ENCODE measurements at places on chromosomes 2 and 18.

- no peak for DNase-seq
These were observed 481.4 kb downstream of the CDH2 start for GRCh38 chr18:27695503-27695902.

DNA sequence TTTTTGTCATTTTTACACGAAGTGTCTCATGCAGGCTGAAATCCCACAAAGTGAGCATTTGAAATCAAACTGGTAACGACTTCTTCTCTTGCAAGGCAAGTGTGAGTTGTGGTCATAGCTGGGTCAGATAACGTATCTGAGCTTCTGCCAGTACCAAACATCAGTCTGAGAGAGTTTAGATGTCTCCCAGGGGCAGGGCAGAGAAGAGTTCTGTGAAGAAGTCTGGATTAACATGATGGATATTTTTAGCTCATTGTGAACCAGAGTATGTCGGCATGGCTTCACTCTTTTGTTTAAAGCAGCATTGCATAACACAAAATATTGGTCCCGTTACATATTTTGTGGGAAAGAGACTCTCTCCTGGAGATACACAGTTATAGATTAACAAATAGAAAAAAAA, 655.5 kb upstream of the KLHL29 start:
- no peak for DNase-seq

GRCh38 chr2:178295115-178295514, 100.8 kb downstream of the OSBPL6 start:
- no peak for DNase-seq

GRCh38 chr2:4415171-4415570, 711.8 kb downstream of the DCDC2C start:
- DNase-seq: no peak

GRCh38 chr18:77066689-77067088, 65.9 kb downstream of the MBP start:
- DNase-seq: no peak

DNA sequence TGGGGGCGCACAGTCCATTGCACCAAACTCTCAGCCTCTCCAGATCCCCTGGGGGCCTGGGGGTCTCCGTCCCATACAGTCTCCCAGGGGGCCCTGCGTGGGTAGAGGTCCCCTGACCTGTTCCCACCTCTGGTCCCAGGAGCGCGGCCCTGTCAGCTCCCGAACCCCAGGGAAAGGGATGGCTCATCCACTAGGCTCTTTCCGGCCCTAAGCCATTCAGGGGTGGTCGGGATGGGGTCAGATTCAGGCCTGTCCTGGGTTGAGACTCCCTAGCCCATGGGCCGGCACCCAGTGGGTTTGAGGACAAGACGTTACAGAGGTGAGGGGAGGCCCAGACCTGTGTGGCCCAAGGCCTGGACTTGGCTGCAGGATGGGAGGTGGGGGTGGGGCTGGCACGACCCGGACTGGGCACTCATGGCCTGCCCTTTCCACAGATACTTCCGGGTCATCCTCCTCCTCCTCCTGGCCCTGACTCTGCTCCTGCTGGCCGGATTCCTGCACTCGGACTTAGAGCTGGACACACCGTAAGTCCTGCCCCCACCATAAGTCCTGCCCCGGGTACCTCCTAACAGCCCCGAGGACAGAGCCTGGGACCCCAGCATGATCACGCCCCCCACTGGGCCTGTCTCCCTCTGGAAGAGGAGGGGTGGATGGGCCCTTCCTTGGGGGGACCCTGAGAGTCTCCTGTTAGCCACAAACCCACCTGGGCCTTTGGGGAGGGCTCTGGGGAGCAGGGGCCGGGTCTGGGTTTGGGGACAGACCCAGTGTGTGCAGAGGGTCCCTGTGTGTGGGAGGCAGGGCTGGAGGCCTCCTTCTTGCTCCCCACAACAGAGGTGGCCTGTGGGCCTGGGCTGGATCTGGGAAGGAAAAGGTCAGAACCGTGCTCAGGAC, 10.1 kb upstream of the NEU4 start:
- DNase-seq: no peak

DNA sequence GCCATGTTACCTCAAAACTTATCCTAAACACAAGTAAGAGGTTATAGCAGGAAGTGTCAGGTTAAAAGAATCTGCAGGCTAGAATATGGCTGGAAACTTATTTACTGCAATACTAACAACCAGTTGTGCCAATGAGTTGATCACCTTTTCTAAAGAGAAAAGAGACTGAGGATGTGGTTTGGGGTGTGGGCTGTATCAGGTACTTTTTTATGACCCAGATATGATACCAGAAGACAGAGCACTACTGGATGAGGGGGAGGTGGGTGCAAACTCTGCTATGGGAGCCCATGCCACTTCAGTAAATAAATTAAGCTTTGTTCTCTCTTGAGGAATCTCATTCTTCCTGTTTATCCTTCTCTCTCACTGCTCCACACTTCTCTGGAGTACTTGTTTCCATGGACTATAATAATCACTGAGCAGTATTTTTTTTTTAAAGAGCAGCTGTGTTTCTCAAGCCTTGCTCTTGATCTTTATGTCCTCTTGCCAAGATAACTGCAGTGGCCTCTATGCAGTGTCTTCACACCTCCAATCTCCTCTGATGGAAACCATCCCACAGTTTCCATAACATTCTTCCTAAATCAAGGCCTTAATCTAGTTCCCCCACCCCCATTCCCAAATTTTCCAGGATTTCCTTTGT, 51.2 kb upstream of the NOSTRIN start:
- no peak for DNase-seq

DNA sequence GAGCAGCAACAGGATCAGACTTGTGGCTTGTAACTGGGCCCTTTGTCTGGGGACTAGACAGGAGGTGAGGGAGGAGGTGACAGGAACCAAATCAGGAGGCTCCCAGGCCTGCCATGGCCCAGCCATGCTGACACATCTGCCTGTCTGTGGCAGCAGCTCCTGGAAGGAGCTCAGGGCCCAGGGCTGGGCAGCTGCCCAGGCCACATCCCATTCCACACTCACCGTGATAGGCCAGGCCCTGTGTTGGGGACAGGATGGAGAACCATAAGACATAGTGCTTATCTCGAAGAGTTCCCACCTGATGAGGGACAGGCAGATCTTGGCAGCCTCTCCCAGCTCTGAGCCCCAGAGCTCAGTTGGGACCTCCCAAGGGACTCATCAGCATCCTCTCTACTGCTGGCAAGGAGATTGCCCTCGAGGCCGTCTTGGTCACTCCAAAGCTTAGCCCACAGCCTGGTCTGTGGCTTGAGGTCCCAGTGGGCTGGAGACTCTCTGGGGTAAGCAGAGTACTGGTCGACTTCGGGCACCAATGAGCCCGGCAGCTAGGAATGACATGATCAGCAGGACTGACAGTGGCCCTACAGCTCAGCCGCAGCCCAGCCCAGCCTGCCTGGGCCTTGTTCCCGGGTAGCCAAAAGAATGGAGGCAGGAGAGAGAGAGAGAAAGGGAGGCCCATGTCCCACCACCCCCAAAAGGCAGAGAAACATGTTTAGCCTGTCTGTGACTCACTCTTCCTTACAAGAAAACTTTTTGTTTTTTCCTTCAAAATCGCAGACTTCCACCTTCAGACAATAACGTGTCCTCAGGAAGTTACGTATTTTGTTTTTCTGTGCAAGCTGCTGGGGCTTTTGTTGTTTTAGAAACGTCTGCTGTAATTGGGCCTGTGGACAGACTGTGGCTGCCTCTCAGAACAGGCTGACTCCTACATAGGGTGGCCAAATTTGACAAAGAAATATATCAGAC, 82.1 kb downstream of the HS1BP3 start:
- no peak for DNase-seq

- DNase-seq: no peak
These were observed 262.3 kb downstream of the TRIB2 start for GRCh38 chr2:12979066-12979465.

GRCh38 chr2:65070172-65070830, 14.1 kb downstream of the CEP68 start:
- DNase-seq: no peak

GRCh38 chr2:187988348-187988747, 303.3 kb upstream of the GULP1 start:
- no peak for DNase-seq

GRCh38 chr18:49321797-49322461, 138.5 kb downstream of the DYM start:
- no peak for DNase-seq

DNA sequence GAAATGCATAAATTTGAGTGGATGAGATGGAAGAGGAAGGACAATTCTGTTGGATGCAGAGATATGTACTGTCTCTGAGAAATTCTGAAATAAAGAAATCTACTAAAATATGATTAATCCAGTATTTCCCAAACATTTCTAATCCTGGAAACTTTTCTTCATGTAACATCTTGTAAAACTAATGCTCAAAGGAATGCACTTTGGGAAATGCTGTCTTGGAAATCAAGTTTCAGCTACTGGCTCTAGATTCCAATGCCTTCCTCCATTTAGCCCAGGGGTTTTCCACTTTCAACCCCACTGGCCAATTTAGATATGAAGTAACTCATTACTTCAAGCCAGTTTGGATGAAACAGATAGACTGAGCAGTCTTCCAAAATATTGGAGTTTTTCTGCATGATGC, 355.1 kb downstream of the TXNL1 start:
- DNase-seq: no peak

DNA sequence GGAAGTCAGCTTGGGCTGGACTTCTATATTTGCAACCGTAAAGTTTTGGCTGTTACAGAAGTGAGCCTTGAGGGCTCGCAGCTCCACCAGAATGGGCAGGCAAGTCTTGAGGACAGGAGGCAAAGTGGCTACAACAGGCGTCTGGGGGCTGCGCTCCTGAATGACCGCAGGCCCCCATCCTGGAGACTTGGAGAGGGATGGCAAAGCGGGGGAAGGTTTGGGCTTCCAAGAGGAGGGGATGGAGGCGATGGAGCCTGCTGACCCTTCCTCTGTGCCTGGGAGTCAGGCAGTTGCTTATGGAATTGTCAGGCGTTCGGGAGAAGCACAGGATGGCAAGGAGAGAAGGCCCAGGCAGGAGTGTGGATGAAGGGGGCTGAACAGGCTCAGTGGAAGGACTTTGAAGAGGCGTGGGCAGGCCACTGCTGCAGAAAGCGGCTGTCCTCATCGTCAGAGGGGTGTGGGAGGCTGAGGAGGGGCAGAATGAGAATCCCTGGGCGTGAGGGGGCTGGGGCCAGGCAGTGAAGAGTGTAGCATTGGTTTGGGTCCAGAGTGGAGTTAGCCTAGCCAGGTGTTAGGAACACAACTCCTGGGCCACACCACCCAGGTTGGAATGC, 72.3 kb downstream of the INHBB start:
- DNase-seq: no peak

GRCh38 chr2:241014764-241015163, 16.3 kb downstream of the SNED1 start:
- no peak for DNase-seq

DNA sequence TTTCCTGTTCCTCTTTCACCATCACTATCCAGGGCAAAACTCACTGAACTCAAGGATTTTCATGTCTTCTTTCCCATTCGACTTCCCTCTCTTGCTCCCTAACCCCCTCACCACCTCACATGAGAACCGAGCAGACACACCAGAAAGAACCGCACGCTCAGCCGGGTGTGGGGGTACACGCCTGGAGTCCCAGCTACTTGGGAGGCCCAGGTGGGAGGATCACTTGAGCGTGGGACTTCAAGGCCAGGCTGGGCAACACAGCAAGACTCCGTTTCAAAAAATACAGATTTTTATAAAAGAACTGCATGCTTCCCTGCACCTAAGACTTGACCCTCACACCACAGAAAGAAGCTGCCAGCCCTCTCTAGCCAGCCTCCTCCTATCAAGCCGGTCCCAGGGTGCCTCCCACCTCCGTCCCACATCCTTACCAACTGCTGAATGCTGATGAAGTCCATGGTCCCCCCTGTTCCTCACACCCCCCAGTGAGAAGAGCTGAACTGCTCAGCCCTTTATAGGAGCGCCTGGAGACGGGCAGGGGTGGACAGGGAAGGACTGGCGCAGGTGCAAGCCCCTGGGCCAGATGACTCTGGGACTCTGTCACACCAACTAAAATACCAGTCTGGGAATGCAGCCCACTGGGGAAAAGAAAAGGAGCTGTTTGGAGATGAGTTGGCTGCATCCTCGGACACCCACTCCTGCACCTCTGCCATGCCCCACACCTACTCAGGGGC, at the start of gene ANKRD23:
TSS of gene ANKRD23 (minus strand) at position 484 of the 731 bp plus-strand sequence. CDS start at position 455, 29 bp downstream.
- no peak for DNase-seq

DNA sequence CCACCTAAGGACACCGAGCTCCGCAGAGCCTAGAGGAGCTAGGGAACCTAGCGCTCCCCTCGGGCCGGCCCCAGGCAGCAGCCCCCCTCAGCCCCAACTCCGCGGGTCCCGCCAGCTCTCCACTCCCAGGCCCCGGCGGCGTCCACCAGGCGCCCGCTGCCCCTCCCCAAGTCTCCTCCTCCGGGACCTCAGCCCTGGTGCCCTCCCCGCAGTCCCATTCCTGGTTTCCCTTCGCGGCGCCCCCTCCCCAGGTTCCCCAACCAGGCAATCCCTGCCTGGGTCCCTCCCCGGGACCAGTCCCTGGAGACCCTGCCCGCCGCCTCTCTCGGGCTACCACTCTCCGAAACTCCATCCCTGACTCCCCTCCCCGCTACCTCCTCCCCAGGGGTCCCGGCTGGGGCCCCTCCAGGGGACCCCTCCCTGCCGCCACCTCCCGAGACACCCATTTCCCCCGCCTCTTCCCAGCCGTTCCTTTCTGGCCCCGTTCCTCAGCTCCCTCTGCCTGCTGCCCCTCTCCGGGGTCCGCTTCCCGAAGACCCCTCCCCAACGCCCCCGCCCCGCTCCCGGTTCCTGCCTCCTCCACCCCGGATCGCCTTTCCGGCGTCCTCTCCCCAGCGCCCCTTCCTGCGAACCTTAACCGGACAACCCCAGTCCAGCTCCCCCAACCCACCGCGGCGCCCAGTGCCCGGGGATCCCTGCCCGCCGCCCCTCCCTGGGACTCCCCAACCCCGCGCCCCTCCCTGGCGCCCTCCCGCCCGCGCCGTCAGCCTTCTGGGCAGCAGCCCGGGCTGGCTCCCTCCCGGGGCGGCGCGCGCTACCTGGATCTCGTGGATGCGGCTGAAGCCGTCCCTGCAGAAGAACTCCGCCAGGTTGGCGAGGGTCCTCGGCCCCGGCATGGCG, 678 bp downstream of the CYP27C1 start:
- no peak for DNase-seq

GRCh38 chr2:54076586-54076985, 38.8 kb upstream of the ACYP2 start:
- no peak for DNase-seq

- no peak for DNase-seq
These were observed 106.8 kb upstream of the ZFP36L2 start for GRCh38 chr2:43333101-43333655.

- no peak for DNase-seq
These were observed 229.2 kb downstream of the LDLRAD4 start for GRCh38 chr18:13447621-13448334.

GRCh38 chr2:95760806-95761525, 169.2 kb downstream of the TRIM43 start:
- DNase-seq: no peak

- no peak for DNase-seq
These were observed 852.4 kb upstream of the ACVR2A start for GRCh38 chr2:146992466-146992865.

- DNase-seq: no peak
These were observed 246.7 kb upstream of the EPAS1 start for GRCh38 chr2:46050489-46050888.

All from cortex of kidney (tissue), 1 donor.